ENCODE measurements at places on chromosomes 4 and X.

- DNase-seq: no peak
These were observed 203.7 kb downstream of the BMPR1B start for GRCh38 chr4:94961420-94961819.

GRCh38 chr4:19523964-19524363, 727.7 kb upstream of the SLIT2 start:
- DNase-seq: no peak

- no peak for DNase-seq
These were observed 66.1 kb upstream of the MAML3 start for GRCh38 chr4:140220058-140220457.

GRCh38 chrX:53290441-53291041, 9.2 kb upstream of the IQSEC2 start:
- DNase-seq: no peak

DNA sequence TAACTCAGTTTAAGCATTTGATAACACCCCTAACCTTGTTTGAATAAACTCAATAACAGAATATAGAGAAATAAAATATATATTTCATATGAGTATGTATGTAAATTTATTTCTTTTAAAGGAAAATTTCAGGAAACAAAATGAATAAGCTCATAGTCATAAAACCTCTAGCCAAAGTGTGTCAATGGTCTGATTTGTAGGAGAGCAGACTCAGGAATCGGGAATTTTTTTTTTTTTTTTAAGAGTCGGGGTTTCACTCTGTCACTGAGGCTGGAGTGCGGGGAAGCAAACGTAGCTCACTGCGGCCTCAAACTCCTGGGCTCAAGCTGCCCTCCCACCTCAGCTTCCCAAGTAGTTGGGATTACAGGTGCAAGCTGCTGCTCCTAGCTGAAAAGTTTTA, 2.4 kb downstream of the PKD2 start:
- no peak for DNase-seq

DNA sequence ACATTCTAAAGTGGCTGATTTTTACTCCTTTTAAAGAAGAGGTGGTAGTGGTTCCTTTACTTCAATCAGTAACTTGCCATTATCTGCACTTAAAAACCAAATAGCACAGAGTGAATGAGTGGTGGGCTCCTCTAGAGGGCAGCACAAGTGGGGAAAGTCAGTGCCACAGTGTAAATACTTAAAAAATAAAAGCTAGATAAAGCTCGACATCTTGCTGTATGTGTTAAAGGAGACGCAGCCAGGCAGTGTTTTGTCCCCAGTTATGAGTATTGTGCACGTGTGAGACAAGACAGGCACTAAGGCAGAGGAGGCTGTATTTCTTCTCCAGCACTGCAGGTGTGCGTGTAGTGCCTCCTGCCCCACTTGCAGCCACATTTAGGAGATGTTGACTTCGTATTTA, 24.6 kb downstream of the NAP1L5 start:
- peak; percentile 8 for DNase-seq

- DNase-seq: no peak
These were observed 407.9 kb downstream of the TECRL start for GRCh38 chr4:64001229-64001898.

DNA sequence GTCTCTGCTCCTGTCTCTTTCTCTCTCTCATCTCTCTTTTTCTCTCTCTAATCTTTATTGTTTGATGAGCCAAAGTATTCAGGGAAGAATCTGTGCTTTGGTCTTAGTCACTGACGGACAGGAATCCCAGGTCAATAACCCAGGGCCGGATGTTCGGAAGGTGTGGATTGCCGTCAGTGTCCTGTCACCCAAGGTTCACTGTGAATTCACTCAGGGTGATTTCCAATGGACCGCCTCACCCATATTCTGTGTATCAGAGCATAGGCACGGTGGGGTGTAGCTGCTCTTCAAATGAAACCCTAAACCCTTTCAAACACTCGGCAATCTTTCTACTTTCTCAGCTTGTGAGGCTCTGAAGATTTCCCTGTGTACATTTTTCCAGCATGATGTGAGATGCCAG, 144.6 kb upstream of the GPC4 start:
- DNase-seq: no peak

GRCh38 chr4:2686379-2687265, 69.5 kb downstream of the TNIP2 start:
- no peak for DNase-seq

DNA sequence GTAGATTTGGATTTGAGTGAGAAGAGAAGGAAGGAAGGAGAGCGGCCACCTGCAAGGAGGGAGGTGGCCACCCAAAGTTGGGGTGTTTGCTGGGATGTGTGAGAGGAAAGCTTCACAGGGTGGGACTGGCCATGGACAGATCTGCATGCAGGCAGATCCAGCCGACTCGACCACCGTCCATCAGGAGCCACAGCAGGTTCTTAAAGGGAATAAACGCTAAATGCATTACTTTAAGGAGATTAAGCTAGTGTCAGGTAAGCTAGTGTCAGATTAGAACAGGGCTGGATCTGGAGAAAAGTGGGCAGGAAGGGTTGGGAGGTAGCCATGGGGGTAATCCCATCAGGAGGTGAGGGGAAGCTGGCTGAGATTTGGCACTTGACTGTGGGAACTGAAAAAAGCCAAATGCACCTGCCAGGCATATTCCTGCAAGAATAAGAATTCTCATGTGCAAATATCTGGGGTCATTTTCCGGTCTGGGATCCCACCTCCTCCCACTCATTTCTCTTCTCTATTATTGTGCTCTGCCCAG, 79.6 kb downstream of the MGST2 start:
- DNase-seq: no peak

DNA sequence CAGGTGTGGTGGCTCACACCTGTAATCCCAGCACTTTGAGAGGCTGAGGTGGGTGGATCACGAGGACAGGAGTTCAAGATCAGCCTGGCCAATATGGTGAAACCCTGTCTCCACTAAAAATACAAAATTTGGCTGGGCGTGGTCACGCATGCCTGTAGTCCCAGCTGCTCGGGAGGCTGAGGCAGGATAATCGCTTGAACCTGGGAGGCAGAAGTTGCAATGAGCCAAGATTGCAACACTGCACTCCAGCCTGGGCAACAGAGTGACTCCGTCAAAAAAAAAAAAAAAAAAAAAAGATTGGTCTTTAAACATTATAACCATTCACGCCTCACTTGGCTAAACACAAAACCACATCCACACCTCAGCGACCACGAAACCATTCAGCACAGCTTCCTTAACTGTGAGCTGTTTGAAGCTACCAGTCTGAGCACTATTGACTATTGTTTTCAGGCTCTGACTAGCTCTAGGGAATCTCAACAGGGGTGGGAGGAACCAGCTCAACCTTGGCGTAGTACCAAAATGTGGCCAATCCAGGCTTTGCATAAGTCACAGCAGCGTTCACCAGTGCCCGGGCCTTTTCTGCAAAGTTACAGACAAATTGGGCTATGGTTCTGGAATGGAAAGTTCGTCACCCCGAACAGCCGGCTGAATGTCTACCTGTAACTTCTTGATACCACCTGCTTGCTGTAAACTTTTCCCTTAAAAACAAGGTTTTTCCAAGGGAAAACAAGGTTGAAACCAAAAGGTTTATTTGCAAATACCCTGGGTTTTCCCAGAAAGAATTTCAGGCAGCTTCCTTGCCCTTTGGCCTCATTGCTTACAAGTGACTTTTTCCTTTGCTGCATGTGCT, 73.6 kb upstream of the DHX15 start:
- peak; percentile 23 for DNase-seq

- DNase-seq: no peak
These were observed 72.5 kb upstream of the KCNIP4 start for GRCh38 chr4:22021106-22021505.

Measured in stimulated activated naive CD8-positive, alpha-beta T cell treated with anti-CD3 and anti-CD28 coated beads, Interleukin-15, amount 100 ng/mL, for 72 hours (primary cell).